Posterior vena cava (tissue), 2 donors: ENCODE measurements at places on chromosomes 12 and 14. TPM values are rescaled to one million over a fixed set of nuclear protein-coding genes. Genes with fewer than 3 reads are reported as not detected.

GRCh38 chr12:54131641-54132280, 57.0 kb downstream of the SMUG1 start:
- no peak for DNase-seq

GRCh38 chr14:74425525-74426201, 347 bp downstream of the SYNDIG1L start:
- peak; percentile 85 for DNase-seq

GRCh38 chr14:72057701-72058285, 125.6 kb downstream of the RGS6 start:
- DNase-seq, result no peak

DNA sequence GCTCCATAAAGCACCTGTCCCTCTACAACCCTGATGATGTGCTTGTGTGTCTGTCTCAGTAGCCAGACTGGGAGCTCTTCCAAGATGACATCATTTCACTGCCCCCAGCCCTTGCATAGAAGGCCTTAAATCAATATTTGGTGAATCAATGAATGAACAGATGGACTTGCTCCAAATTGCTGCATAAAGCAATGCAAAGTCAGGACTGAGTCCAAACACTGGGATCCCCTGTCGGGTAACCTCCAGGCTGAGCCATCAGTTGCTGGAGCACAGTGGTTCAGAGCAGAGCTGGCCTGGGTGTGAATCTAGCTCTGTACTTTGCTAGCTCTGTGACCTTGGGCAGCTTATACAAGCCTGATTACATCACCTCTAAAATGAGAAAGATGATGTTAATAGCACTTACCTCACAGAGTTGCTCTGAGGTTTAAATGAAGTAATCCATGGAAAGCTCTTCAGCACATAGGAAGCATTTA, 120.3 kb upstream of the VASH1 start:
- DNase-seq, result no peak

GRCh38 chr12:122064780-122065588, 13.6 kb upstream of the MLXIP start:
- peak; percentile 90 for DNase-seq

DNA sequence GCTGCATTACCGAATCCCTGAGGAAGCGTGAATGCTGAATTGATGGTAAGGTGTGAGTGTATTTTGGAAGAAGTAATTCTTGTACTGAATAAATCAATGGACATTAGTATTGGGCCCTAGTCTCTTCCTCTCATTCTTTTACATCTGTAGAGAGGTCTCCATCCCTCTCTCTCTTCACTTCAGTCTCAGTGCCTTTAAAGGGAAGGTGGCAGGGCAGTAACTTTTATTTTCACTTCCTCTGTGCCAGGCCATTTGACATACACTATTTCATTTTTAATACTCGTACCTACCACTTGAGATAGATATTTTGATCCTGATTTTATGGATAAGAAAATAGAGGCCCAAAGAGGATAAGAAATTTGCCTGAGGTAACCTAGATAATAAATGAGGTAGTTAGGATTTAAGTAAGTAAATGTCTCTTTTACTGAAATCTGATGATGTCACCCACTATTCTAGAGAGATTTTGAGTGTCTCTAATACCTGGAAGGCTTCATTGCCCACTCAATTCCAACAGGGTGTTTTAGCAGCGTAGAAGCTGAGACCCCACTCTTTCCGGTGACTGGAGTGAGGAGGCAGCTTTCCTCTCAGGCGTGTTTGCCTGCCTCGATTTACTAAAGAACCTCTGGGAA, 177.9 kb upstream of the PRICKLE1 start:
- no peak for DNase-seq

GRCh38 chr14:88933191-88933590, 108.7 kb downstream of the TTC8 start:
- DNase-seq, result no peak

DNA sequence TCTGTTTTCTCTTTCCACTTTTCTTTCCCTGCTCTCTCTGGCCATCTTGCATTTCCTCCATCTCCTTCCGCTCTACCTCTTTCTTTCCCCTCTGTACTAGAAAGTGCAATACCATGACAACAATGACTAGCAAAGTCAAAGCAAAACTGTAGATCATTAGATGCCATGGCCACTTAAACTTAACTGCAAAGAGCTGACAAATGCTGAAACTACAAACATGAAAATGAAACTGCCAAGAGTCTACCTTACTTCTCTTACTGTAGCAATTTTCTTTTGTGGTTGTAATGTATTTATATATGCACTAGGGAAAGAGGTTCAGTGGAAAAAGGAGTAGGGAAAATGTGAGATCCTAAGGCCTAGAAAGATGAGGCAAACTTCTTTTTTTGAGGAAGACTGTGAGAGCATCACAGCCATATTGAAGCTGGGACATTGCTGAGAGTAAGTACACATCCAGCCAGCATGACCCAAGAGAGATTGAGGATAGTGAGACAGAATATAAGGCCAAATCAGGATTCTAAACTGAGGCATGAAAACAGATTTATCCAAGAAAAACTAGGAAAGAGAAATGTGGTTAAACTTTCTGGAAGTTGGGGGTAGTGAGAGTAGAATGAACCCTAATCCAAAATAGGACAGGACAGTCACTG, 276.6 kb upstream of the NAV3 start:
- DNase-seq, result no peak

DNA sequence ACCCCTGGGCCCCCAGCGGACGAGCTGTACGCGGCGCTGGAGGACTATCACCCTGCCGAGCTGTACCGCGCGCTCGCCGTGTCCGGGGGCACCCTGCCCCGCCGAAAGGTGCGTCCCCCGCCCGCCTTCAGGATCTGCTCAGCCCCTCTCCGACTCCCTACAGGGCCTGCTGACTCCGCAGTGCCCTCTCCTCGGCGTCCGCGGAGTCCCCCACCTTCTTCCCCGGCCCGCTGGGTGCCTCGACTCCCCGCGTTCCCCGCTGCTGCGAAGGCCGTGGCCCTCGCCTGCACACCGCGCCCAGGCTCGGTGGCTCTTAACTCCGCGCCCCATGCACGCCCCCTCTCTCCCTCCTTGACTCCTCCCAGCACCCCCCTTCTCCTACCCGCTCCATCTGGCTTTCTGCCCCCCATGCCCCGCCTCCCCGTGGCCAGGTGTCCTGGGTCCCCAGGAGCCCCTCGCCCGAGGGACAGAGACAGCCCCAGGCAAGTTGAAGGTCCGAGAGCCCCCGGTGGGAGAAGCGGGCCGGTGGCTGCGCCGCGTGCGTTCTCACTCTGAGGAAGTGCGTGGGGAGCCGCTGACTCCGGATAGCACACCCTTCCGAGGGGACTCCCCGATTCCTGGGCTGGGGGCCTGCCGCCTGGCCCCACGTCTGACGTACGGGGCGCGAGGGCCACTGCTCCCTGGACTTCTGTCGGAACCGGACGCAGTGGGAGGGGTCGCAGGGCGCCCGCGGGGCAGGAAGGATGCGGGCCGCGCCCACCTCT, 594 bp downstream of the TAMALIN start:
- peak; percentile 94 for DNase-seq

DNA sequence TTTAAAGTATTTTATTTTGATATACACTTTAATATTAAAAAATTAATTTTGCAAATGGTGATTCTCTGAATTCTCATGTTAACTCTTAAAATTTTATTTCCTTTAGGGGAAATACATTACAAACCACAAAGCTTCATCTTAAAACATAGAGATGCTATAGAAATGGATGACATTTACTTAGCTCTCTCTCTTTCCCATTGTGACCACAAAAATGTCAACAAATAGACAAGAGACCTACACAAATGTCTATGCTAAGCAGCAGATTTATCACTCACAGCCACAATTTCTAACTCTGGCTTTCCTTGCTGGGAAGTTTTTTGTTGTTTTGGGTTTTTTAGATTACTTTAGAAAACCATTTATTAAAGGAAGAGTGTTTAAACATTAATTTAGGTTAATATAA, 19.9 kb upstream of the PHC1 start:
- DNase-seq, result no peak

GRCh38 chr12:131618303-131618658, 92.6 kb upstream of the SFSWAP start:
- DNase-seq, result no peak

The TCL1A gene
- not detected for total RNA-seq

The TRIP11 gene
- total RNA-seq, result 51.2 TPM

The POLE2 gene
- total RNA-seq, result 3.2 TPM
